ENCODE measurements at places on chromosomes 6 and 20.

DNA sequence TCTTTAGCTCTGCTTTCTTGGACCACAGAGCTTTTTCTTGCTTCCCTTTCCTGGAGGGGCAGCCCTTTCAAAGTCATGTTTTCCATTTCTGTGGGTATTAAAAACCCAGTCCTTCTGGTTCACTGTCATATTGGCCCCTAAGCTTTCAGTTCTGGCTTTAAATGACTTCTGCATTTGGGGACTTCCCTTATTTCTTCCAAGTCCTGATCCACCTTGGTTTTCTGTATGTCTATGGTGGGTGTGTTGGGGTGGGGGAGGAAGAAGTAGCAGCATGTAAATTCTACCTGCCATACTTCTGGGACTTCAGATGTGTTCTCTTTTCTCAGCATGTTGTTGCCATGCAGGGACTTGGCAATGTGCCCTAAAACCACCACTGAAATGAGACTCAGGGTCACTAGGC, 77.1 kb upstream of the EMILIN3 start:
- DNase-seq = no peak

- no peak for DNase-seq
Observed at GRCh38 chr20:57434390-57434700, 43.1 kb downstream of the RBM38 start.

DNA sequence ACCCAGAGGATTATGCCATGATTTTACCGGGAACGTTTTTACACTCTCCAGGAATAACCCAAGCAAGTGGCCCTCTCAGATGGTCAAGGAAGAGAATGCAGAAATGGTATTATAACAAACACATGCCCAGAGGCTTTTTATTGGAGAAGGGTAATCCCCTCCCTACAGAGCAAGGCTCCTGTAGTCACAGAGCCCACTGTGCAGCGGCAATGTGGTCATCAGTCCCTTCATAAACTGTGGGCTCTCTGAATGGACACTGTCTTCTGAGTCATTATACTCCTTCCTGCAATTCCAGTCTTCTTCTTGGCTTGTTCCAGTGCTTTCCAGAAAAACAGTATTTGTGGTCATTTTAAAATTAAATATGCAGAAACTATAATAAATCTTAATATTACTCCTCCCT, 74.7 kb downstream of the LAMA4 start:
- no peak for DNase-seq

DNA sequence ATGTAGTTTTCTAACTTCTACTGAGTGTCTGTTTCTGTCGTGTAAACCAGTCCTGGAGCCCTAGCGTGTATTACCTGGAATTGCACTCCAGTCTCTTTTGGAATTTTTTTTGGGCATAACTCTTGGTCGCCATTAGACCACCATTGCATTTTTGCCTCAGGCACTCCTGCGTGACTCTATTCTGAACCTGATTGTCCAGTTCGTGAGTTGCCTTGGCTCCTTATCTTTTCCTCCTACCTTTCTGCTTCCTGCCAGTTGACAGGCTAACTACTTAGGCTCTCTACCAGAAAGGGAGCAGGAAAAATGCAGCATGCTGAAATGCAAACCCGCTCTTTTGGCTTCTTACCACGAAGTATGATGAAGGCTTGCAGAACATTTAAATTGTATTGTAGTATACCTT, 490.9 kb upstream of the SOX4 start:
- DNase-seq = no peak

- DNase-seq = no peak
Observed at GRCh38 chr6:46628498-46628897, 24.1 kb downstream of the CYP39A1 start.

DNA sequence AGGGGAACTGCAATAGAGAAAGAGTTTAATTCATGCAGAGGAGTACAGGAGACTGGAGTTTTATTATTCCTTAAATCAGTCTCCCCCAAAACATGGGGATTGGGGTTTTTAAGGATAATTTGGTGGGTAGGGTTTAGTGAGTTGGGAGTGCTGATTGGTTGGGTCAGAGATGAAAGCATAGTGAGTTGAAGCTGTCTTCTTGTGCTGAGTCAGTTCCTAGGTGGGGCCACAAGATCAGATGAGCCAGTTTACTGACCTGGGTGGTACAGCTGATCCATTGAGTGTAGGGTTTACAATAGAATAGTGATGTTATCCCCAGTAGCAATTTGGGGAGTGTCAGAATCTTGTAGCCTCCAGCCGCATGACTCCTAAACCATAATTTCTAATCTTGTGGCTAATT, 29.1 kb downstream of the GPX6 start:
- DNase-seq = no peak

GRCh38 chr6:170247178-170247701, 43.6 kb downstream of the DLL1 start:
- DNase-seq = no peak

GRCh38 chr6:83962582-83962981, 71.0 kb upstream of the MRAP2 start:
- DNase-seq = no peak

DNA sequence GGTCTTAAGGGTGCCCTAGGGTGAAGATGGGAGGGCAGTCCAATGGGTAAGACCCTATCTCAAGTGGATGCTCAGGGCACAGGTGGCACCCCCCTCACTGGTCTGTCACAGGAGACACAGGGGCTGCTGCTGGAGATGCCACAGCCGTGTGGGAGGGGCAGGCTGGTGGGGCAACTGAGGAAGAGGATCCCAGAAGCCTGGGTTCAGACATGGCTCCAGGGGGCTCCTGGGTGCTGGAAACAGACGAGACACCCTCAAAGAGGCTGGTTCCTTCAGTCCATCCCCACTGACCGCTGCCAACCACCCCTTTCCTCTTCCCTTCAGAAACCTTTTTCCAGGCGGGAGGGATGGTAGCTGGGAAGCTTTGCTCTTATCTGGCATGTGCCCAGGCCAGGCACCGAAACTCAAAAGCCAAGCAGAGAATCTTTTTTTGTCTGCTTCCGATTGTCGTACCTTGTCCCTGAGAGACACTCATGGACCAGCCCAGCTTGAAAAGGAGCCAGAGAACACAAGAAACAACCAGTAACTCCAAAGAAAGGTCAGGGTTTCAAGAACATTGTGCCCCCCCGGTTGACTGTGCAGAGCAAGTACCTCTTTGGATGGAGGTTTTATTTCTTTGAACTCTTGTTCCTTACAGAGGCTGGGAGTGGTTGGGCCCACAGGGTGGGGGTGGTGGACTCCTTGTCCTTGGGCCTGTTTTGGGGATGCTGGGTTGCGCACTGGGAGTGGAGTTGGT, 28.5 kb upstream of the EMILIN3 start:
- no peak for DNase-seq

- no peak for DNase-seq
Observed at GRCh38 chr6:66556936-66557335, 849.9 kb upstream of the EYS start.

- DNase-seq = no peak
Observed at GRCh38 chr6:38507173-38507572, 132.6 kb downstream of the BTBD9 start.

DNA sequence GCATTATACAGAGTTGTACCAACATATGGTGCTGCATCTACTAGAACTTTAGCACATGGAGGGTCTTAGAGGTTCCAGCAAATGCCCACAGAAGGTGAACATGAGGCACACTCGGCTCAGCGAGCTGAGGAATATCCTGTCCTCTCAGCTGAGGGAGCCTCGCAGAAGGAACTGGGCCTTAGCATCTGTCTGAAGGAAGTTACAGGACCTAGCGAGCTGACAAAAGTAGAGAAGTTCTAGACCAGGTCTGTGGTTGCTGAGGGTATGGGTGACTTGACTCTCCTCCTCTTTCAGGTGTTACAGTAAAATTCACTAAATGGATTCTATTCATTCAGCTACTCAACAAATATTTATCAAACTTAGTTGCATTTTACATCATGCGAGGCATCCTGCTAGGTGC, 157.2 kb downstream of the ZDHHC14 start:
- no peak for DNase-seq

DNA sequence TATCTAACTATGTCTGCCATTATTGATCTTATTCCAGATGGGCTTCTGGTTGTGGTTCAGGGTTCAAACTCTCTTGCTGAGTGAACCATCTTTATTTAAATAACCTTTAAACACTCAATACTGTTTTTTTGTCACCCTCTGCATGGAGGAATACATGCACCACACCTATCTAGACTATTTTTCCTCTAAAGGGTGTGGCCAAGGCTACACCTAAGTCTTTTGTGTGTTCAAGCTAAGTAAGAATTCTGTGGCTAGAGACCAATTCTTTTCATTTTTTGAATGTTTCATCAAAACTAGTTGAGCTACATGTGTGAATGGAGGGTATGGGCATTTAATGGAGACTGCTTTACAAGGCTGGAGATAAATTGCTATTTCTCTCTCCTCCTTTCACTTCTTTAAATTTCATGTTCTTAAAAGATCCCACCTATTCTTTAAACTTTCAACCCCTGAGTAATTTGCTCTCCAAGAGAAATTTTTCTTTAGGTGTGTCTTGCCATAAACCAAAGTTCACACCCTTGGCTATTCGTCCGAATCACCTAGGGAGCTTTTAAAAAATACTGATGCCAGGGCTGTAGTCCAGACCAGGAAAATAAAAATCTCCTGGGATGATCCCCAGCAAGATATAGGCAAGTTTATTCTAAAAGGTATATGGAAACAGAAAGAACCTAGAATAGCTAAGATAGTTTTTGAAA, 24.8 kb upstream of the MBOAT1 start:
- no peak for DNase-seq

Data from activated effector memory CD4-positive, alpha-beta T cell treated with anti-CD3 and anti-CD28 coated beads, Interleukin-2, amount 50 U/mL, for 16 hours (primary cell).